ENCODE measurements at places on chromosomes 13 and 19.

- no peak for DNase-seq
These were observed 698.8 kb downstream of the LIG4 start for GRCh38 chr13:107516517-107516916.

GRCh38 chr13:37109051-37109678, 3.7 kb upstream of the CSNK1A1L start:
- DNase-seq, result peak; percentile 6

GRCh38 chr19:35265900-35266519, 2.8 kb upstream of the USF2 start:
- no peak for DNase-seq

DNA sequence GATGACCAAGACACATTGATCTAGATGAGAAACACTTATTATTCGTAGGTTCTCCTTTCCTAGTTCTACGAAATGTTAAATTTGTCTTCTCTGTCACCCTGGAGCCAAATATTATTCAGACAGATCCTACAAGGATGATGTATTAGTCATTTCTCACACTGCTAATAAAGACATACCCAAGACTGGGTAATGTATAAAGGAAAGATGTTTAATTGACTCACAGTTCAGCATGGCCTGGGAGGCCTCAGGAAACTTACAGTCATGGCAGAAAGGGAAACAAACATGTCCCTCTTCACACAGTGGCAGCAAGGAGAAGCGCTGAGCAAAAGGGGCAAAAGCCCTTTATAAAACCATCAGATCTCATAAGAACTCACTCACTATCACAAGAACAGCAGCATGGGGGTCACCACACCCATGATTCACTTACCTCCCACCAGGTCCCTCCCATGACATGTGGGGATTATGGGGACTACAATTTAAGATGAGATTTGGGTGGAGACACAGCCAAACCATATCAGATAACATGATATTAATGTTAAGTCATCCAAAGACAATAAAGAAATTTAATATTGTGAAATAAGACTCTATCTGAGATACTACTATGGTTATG, 1248.8 kb upstream of the SLC10A2 start:
- no peak for DNase-seq

GRCh38 chr13:41311406-41312175, 524 bp downstream of the NAA16 start:
- DNase-seq, result peak; percentile 48

Measured in activated CD4-positive, alpha-beta T cell treated with anti-CD3 and anti-CD28 coated beads, Interleukin-2, amount 50 U/mL, for 16 hours (primary cell).